ENCODE measurements at places on chromosomes 12 and 14.

- DNase-seq, result no peak
Observed at GRCh38 chr14:76261371-76261811, 109.7 kb downstream of the GPATCH2L start.

- DNase-seq, result no peak
Observed at GRCh38 chr14:105015905-105016304, 5.0 kb downstream of the CDCA4 start.

- DNase-seq, result no peak
Observed at GRCh38 chr12:82973592-82973991, 286.9 kb downstream of the TMTC2 start.

DNA sequence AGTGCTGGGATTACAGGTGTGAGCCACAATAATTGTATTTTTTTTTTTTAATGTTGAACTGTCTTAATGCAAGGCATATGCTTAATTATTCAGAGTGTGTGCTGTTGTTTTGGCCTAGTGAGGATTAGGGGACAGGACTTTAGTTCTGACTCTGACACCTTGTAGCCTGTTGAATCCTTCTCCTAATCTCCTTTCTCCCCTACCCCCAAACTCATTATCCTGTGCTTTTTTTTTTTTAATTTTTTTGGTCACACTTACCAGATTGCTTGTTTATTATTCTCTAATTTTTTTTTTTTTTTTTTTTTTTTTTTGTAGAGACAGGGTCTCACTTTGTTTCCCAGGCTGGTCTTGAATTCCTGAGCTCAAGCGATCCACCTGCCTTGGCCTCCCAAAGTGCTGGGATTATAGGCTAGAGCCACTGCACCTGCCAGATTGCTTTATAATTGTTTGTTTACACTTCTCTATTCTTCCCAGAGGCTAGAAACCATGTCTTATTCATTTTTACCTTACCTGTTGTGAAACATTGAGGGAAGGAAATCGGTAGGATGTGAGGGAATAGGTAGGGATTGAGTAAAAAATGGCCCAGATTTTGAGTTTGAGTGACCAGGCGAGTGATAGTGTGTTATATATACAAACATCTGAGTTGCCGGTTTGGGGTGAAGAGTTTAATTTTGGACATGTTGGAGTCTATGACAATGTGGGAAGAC lies 32.2 kb downstream of the DIP2B start:
- DNase-seq, result no peak

DNA sequence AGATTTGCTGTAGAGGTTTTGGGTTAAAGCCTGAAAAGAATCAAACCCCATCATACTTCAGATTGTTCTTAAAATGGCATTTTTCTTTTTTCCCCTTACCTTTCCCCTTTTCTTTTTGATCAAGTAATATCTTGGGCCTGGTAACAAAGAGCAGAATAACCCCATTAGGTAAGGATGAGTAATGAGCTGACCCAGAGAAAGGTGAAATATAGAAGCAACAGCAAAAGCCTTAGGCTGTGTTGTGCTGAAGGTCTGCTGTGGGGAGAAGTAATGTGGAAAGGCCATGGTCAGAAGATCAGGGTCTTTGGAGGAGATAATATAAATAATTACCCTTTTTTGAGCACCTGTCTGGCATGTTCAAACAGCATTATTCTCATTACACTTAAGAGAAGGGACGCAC lies 42.3 kb downstream of the MIA2 start:
- no peak for DNase-seq
